ACHN (cell line): ENCODE measurements at places on chromosomes 7 and 10.

GRCh38 chr7:127986581-127987521 lies 44.4 kb downstream of the LRRC4 start:
- no peak for DNase-seq

- no peak for DNase-seq
Observed at GRCh38 chr10:5620966-5621365, 45.4 kb downstream of the ASB13 start.

- DNase-seq: peak; percentile 83
Observed at GRCh38 chr10:101000915-101001658, 1.5 kb downstream of the LZTS2 start.

DNA sequence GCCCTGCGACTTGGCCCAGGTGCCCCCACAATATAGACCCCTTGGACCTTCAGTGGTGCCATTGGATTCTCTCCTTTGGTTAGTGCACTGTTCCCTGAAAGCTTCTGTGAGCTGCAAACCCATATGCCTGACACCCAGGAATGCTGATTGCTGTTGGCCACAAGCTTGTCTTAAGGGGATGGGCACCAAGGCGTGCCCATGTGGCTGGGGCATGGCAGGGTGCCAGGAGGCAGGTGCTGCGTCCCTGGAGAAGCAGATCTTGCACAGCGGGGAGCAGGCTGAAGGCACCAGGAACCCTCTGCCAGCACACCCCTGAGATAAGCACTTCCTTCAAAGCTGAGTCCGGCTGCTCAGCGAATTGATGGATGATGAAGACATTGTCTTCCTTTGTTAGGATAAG lies 411.8 kb downstream of the SDK1 start:
- DNase-seq: no peak

DNA sequence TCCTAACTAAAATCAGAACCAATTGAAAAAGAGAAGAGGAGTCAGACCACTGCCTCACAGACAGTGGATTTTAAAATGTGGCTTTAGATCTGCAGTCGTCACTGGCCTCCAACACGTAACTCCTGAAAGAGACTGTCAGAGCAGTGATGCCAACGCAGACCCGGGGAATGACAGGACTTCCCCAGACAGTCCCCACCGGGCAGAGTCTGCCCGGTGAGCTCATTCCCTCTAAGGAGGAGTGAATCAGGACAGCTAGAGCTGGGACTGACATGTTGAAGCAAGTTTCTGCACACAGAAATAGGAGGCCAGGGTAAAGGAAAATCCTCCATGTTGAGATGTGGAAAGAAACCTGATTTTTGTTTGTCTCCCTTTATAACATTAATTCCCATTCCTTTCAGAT lies 105.0 kb downstream of the TES start:
- peak; percentile 62 for DNase-seq

DNA sequence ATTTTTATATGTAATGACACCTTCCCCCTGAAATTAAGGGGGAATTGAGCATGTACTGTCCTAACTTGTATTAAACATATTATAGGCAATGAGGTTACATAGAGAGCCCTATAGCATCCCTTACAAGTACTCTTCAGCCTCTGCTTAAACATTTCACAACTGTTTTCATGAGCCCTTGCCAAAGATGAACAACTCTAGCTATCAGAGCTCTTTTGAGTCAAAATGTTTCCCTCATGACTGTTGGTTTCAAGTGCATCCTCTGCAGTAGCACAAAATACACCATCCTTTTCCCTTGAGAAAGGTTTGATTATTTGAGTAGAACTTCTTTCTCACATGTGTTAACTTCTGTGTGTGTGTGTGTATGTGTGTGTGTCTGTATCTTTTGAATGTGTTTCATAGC lies 1157.6 kb upstream of the CELF2 start:
- DNase-seq: no peak

GRCh38 chr7:152747224-152747623 lies 12.3 kb upstream of the ACTR3B start:
- no peak for DNase-seq

- no peak for DNase-seq
Observed at GRCh38 chr7:87874066-87874465, 2.1 kb downstream of the SLC25A40 start.

DNA sequence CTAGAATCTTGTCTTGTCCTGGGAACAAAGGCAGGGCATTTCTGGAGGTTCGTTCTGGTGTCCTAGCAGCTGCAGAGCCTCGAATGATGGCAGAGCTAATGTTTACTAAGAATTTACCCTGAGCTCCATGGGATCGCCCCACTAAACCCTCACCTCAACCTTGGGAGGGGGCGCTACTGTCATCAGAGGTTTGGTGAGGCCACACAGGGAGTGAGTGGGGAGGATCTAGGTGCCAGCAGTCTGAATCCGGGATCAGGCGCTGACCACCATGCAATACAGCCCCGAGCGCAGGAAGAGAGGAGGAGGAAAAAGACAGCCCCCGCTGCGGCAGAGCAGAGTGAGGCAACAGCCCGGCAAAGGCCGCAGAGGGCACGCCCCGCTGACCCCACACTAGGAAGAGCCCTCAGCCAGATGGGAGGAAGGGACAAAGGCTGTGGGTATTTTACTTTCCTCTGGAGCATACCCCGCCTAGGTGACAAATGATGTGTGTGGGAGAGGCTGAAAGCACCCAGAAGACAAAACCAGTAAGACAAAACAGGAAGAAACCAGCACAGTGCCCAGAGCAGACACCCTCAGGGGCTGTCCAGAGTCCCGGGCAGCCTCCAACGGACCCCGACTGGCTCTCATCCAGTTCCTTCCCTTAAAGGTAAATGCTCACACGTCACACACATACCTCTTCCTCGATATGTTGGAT lies 103.5 kb downstream of the FAM53B start:
- DNase-seq: no peak

DNA sequence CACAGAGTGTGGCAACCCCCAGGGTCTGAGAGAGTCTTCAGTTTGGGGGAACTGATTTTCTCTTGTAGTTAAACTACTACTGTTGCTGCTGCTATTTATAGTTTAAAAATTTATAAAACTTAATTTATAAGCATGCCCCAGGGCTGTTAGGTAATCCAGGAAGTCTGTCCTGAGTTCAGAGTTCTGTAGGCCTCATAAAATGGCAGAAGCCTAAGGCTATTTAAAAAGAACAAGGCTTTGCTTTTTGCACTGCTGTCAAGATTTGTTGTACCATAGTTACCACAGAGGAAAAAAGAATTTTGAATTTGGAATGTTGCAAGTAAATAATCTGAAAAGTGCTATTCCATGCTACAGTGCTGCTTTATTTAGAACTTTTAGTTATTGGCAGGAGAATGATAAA lies 66.1 kb downstream of the AGK start:
- DNase-seq: no peak
